Natural killer cell treated with Interleukin-12 subunit alpha and Interleukin-12 subunit beta and Interleukin-15 and Interleukin-18, amount 100 ng/mL, for 72 hours (primary cell): ENCODE measurements at places on chromosomes 3 and 15.

GRCh38 chr3:11991751-11992150 lies 12.4 kb upstream of the SYN2 start:
- DNase-seq: no peak

DNA sequence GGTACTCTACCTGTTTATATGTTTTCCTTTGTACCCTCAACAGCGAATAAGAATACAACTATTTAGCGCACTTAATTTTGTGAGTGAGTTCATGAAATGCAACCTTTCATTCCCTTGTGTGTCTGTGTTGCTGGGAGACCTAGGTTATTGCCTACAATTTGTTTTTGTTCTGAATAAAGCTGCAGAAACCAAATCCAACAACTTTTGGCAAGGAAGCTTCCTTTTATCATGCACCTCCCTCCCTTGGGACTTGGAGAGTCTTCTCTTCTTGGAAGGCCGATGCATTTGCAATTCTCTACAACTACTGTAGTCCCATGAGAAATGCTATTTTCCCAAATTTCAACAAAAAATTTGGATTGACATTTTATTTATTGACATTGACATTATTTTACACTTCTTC lies 1002.4 kb upstream of the CADM2 start:
- no peak for DNase-seq

GRCh38 chr3:81530180-81530939 lies 231.1 kb downstream of the GBE1 start:
- no peak for DNase-seq

GRCh38 chr3:108940166-108940565 lies 13.5 kb downstream of the GUCA1C start:
- DNase-seq: no peak

DNA sequence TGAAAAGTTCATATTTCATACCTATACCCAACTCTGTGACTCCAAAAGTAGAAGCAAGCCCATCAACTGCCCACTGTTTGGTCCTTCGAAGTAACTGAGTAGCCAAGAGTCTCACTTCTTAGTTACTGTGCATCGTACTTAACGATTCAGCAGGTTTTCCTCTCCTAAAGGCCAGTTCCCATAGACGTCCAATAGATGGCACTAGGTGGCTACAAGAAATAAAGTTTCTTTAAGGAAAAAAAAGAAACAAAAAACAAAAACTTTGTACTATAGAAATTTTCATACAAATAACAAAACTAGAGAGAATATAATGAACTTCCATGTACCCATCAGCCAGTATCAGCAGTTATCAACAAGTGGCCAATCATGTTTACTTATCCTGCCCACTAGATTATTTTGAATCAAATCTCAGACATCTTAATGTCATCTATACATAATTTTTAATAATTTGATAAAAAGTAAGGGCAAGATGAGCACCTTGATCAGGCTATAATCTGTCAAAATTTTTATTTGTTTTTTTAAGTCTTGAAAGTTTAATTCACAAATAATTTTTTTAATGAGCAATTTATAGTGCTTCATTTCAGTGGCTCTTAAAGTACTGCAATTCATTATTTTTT lies 63.8 kb upstream of the ACP3 start:
- DNase-seq: no peak
